ENCODE measurements at places on chromosomes 16 and 17.

- no peak for DNase-seq
Measured at GRCh38 chr16:51813609-51814008, 662.5 kb upstream of the SALL1 start.

DNA sequence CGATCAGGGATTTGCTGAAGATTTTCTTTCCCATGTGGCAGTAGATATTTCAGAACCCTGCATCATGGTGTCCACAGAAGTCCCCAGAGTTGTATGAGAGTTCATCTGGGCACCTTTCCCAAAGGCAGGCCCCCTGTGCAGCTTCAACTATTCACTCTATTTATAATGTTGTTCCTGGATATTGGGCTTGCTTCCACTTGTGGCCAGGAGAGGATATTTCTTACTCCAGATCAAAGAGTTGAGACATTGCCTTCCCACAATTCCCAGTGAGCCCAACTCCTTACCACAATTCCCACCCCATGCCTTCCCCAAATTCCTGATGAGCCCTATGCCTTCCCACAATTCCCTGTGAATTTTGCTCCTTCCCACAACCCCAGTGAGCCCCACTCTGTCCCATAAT lies 206.9 kb downstream of the WWOX start:
- no peak for DNase-seq

DNA sequence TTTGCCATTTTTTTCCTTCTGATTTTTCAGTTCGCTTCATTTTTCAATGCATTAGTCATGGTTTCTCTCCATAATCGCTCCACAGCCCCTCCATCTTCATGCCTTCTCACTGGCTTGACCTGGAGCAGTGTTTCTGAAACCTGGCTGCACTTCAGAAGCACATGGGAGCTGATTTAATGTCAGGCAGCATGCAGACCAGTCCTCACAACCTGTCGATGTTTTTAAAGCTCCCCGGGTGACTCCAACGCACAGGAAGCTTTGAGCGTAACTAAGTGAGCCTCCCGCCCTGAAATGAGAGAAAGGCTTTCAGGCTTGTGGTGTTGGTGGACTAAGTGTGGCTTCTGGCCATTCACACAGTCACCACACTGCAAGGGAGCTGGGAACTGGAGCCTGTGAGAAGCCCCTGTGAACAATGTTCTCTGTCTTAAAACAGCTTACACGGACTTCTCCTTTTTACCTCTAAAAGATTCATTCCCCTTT lies 16.8 kb upstream of the DRG2 start:
- DNase-seq = no peak

DNA sequence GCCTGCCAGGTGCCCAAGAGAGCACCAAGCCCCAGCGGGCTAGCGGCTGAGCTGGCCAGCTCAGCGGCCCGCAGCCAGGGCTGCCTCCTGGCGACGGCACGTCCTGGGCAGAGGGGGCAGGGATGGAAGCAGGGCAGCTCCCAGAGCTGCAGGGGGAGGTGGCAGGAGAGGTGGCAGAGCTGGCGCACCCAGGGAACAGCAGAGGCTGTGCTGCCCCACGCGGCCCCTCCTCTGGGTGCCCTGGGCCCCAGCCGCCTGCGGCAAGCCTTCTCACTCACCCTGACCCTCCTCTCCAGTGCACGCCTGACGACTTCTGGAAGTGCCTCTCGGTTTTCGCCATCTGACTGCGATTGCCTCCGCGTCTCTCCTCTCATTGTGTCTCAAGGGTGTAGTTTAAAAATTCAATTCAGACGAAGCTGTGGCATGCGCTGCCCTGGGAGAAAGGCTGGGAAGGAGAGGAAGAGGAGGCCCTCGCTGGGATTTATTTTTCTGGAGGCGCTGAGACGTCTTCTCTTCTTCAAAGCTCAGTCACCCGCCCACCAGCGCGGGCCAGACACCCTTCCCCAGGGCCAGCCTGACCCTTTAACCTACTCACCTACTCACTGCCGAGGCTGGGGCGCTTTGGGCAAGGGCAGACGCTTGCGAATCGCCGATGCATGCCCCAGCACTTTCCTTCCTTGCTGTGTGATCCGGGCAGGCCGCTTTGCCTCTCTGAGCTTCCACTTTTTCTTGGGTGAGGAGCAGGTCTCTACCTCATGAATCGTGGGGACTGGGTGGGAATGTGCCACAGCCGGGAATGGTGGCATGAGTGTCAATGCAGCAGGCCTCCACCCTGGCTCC lies 24.9 kb downstream of the GSE1 start:
- DNase-seq = no peak

DNA sequence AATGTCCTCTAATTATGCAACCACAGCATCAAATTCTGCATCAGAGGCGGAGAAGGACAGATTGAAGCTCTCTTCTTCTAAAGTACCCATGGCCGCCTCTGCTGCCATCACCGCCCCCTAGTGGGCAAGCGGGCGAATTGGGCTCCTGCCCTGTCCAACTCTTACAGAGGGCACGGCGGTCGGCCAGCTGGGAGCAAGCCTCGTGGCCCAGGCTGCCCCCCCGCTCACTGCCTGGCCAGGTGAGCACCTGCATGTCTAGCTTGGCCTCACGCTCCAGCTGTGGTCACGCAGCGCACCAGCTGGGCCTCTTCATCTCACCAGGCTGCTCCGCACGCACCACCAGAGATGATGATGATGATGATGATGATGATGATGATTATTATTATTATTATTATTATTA lies 146.1 kb upstream of the TOM1L1 start:
- no peak for DNase-seq

DNA sequence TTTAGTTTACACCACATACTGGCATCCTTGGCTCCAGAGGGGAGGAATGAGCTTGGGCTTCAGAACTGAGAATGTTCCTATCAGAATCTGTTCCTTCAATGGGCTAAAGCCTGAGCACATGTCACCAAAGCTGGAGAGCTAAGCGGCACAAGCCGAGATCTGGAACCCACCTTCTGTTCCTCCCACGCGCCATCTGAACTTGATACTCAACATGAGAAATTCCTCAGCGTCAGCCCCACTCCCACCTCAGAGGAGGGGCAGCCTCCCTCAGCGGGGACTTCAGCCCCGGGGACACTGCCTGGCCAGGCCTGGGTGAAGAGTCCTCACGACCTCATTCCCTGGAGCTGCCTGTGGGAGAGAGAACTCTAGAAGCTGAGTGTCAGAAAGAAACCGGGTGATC lies 22.8 kb upstream of the SLC47A1 start:
- DNase-seq = no peak

GRCh38 chr17:52209507-52209906 lies 51.0 kb upstream of the CA10 start:
- no peak for DNase-seq

DNA sequence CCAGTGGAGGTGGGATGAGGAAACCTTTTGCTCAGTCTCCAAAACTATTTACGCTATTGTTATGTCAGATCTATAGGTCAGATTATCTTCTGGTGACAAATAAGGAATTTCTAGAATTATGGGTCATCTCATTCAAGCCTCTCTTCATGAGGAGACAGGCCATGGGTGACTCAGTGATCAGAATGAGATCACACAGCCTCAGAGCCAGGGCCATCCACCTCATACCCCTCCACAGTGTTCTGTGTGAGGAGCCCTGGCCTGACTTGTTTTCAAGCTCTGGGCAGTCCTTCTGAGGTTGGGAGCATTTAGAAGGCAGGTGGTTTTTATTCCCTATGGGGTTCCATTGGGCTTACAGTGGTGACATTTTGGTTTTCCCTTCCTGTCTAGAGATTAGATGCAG lies 26.5 kb downstream of the YPEL2 start:
- DNase-seq = no peak

GRCh38 chr16:54281535-54282201 lies 4.9 kb downstream of the IRX3 start:
- no peak for DNase-seq

DNA sequence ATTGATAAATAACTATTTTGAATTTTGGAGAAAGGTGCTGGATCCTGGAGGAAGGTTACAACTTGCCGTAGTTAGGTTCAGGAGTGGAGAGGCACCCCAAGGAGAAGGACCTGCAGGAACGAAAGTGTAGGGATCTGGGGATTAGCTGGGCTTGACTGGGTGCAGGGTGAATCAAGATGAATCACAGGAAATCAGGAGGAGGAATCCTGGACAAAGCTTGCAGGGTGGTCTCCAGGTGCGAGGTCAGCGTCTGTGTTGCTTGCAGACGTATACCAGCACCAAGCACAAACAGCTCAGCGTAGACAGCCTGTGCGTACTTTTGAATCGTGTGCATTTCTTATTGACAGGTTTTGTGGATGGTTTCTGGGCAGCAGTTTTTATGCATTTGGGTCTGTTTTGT lies 144.3 kb downstream of the MSI2 start:
- no peak for DNase-seq

DNA sequence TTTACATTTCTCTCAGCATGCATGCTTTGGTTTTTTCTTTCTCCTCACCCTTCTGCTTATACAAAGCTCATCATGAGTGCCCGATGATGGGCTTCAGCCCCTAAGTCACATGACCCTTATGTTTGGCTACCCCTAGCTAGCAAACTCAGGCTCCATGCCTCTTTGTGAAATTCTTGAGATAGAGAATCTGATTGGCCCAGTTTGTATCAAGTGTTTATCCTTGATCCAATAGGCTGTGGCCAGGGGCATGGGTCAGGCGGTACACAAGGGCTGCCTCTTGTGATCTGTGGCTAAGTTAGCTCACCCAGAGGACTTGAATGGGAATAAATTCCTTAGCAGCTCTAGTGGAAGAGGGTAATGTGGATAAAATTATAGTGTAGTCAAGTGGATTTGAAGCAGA lies 11.5 kb upstream of the TOX3 start:
- no peak for DNase-seq

DNA sequence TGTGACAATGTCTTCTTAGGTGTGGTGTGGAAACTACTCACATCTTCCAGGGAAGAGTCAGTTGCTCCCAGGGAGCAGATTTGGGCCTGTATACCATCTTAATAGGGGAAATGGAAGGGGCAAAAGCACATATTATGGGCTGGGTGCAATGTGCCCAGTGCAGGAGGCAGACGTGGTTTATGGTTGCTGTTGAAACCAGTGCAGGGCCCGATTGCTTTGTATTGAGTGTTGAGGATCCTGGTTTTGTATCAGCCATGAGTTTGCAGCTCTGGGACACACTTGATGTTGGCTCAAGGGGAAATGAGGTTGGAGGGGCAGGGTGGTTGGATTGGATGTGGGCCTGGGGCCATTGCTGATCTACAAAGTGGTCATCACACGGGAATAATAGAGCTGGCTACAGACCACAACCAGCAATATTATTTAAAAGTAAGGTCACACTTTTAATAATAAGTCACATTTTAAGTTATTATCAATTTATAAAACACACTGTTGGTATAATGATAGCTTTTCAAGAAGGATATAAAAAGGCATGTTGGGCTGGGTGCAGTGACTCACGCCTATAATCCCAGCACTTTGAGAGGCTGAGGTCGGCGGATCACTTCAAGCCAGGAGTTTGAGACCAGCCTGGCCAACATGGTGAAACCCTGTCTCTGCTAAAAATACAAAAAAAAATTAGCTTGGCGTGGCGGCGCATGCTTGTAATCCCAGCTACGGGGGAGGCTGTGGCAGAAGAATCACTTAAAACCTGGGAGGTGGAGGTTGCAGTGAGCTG lies 302.4 kb downstream of the SEC14L1 start:
- DNase-seq = no peak

- no peak for DNase-seq
Measured at GRCh38 chr16:74439685-74440084, 18.4 kb upstream of the CLEC18B start.

DNA sequence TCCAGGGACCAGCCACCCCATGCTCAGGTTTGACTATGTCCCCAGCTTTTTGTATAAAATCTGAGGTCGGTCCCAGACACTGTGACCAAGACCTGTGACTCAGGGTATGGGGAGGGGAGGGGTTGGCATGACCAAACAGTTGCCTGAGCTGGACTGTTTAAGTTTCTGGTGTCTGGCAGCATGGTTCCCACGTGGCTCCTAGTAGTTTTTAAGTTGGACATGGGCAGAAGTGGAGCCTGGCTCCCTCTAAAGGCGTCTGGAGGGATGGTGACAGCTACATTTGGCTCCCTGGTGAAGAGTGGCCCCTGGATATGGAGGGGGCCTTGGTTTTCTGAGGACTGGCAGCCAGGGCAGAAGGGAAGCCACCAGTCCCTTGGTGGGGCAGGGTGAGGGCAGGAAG lies 7.9 kb downstream of the SMCR8 start:
- DNase-seq = no peak

- no peak for DNase-seq
Measured at GRCh38 chr17:42253578-42253977, 22.6 kb downstream of the STAT5B start.

GRCh38 chr17:81712468-81713003 lies 452 bp downstream of the SLC25A10 start:
- DNase-seq = no peak

DNA sequence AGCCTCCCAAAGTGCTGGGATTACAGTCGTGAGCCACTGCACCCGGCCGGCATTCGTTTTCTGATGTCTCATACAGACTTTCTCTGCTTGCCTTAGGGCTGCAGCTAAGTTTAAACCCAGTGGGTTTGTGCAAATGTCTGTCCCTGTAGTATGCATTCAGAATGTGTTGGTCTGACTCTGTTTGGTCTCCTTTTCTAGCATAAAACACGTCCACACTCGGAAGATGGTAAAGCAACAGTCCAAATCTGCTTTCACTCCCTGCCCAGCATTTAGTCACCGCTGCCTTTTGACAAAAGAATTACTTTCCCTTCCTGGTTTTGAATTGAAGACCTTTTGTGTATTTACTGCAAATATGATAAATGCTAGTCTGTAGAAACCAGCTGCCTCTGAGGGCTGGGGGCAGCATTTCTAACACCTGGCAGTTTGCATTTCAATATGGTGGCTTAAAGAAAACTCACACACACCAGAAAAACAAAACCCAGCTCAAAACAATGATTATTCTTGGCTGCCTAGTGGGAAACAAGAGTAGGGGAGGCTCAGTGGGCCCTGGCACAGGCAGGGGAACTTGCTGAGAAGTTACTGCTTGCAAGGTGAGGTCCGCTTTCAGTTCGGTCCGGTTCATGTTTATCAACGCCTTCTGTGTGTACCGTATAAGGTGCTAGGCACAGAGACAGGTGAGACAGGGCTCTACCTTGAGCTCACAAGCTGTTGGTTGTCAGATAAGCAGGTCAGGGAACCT lies 56.9 kb downstream of the MSI2 start:
- no peak for DNase-seq

DNA sequence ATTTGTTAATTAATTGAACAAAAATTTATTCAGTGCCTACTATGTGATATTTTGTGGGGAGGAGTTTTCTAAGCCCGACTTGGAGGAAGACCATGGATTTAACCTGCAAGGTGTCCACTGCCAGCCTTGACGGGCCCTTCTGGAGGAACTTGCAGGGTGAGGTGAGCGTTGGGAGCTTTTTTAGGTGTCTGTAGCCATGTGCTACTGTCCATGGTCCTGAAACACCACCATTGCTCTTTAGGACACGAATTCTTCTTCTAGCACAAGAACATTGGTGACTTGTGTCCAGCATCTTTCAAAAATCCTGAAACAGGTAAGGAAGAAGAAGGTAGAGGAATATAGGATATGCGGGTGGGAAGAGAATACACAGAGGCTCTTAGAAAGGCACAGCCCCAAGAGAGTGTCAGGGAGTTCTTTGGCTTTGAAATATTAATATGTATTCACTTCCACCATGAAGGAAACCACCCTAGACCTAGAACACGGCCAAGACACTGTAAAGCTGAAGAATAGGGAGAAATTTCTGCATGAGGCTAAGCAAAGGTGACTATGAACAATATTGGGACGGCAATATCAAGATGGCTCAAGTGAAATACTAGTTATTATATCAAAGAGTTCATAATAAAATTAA lies 27.9 kb upstream of the OR4D1 start:
- DNase-seq = peak; percentile 10

Data from fibroblast of skin of left biceps (primary cell).